GM12864 (cell line): ENCODE measurements at places on chromosomes 1 and 21.

GRCh38 chr1:196584696-196585095 is 23.5 kb downstream of the KCNT2 start:
- no peak for DNase-seq

GRCh38 chr1:108861566-108861965 is 4.7 kb upstream of the AKNAD1 start:
- no peak for DNase-seq

GRCh38 chr21:15276243-15276642 is 211.4 kb upstream of the NRIP1 start:
- no peak for DNase-seq

DNA sequence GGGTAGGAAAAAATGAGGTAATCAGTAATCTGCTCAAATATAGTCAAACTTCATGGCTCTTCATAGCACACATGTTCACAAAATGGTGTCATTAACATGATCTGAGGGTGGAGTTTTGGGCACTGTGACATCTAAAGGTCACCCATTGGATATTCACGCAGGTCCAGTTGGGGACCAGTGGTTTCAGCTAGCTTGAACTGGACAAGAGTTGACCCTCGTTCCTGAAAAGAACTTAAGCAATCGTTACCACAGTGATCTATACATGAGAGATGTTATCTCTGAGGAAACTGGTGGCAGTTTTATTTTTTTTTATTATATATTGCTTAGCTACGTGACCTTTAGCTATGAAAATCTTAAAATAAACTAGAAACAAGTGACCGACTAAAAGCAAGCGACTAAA is 3.0 kb upstream of the OR2C3 start:
- no peak for DNase-seq

DNA sequence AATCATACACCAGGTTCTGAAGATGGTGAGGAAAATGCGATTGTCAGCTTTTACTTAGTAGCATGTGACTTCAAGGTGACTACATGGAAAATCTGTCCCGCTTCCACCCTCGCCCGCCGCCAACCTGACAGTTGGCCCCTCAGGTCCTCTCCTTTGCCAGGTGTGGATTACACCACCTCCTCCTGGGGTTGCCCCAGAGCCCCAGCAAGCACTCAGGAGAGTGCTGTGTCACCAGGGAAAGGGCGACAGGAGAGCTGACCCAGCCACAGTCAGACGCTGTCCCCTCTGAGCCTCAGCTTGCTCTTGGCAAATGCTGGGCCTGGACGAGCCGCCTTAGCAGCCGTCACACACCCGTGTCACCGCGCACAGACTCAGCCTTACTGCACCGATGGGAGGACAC is 17.9 kb downstream of the PTTG1IP start:
- no peak for DNase-seq

GRCh38 chr1:207103892-207104373 is at the start of gene C4BPA:
Gene C4BPA, plus strand, starts transcription at chr1:207104233. Its CDS starts 8,793 bp downstream, at chr1:207113026.
- no peak for DNase-seq

DNA sequence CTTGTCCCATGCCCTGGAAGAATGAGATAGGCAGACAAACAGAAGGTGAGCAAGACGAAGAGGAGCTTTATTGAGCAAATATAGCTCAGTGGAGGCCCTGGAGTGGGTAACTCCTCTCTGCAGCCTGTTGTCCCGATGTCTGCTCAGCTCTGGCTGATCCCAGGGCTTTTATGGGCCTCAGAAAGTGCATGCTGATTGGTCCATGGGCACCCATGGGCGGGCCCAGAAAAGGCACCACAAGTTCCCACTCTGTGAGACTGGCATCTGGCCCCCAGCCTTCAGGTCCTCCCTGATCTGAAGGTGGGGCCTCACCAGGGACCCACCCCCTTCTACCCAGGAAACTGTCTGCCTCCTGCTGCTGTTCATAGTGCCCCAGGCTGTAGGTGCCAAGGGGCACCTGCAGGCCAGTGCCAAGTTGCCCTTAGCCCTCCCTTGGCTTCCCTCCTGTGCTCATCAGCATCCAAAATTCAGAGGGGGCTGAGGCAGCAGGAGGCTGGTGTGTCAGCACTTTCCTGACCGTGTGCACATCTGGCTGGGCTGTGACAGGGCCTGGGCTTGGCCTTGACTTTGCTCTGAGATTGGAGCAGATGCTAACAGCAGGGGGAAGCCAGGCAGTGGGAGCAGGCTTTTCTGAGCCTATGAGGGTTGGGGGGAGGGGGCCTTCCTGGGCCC is 35.4 kb downstream of the ACTL8 start:
- no peak for DNase-seq

DNA sequence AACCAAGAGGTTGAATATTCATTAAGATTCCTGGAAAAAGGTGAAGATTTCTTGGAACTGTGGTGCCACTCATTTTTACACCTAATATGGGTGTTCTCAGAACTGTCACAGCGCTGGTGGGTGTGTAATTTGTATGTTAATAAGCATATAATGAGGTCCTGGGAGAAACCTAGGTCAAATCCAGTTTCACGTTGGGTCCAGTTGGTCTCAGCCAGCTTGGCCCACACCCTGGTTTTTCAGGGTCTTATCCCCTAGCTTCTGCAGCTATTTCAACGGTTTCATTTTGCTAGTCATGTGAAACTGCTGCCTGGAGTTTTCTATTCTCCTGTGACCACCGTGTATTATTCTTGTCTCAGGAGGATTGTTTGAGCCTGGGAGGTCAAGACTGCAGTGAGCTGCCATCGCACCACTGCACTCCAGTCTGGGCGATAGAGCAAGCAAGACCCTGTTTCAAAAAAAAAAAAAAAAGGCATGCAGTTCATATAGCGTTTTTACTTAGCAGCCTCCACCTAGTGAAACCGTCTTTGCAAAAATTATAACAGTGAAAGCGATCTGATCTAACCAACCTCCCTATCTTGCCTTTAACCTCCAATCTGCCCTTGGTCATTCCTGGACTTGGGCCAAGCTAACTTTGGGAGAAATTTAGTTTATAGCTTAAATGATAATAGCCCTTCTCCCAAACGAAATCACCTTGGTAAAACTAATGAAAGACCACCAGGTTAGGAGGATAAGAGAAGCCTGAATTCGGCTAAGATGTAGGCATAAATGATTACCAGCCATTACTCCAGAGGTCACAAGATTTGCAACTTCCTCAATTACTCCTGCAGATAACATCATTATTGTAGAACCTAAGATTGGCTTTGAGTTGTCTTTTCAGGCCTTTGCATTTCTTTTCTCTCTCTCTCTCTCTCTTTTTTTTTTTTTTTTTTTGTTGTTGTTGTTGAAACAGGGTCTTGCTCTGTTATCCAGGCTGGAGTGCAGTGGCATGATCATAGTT is 44.0 kb downstream of the PTAFR start:
- no peak for DNase-seq

DNA sequence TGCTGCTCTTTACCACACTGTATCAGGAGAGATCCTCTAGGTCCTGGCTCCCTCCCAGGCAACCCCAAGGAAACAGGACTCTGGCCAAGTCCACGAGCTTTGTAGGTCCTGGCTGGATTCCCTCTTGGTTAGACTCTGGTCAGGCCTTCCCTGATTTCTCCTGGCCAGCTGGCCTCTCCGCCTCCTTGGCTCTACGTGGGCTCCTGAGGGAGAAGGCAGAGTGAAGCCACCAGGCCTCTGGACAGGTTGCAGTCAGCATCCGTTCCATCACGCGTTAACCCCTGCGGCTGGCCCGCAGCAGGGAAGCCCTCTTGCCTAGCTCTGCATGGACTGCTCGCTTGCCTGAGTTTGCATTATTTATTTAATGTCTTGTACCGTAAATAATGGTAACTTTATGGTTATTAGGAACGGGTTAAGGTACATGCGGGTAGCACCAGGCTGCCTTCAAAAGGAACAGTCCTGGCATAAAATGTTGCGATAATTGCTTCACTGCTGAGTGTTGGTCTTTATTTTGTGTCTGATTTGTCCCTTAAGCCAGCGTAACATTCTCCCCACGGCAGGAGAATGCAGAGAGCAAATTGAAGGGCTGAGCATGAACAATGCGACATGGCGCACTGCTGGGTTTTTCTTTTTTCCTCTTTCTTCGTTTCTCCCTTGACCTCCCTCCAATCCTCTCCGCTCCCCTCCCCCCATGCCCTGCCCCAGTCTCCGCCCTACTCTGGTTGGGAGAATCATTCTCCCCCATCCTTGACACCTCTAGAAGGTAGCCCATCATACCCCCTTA is 100.3 kb downstream of the RNF220 start:
- DNase-seq = no peak

DNA sequence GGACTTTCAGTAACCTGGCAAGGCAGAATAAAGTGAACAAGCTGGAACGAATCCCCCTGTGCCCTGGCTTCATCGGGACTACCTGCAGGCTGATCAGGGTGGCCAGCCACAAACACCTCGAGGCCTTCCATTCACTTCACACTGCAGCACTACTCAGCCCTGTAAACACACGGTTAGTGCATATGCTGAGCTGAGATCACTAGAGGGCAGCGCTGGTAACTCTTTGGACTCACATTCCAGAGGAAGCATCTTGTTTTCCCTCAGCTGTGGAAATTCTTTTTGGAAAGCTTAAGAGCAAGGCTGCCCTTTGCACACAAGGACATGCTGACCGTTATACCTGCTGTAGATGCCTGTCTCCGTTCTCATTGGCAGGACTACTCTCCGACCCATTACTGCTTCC is 32.1 kb downstream of the PCSK9 start:
- DNase-seq = no peak

- DNase-seq = no peak
Measured at GRCh38 chr1:81068726-81069125, 732.0 kb upstream of the ADGRL2 start.

DNA sequence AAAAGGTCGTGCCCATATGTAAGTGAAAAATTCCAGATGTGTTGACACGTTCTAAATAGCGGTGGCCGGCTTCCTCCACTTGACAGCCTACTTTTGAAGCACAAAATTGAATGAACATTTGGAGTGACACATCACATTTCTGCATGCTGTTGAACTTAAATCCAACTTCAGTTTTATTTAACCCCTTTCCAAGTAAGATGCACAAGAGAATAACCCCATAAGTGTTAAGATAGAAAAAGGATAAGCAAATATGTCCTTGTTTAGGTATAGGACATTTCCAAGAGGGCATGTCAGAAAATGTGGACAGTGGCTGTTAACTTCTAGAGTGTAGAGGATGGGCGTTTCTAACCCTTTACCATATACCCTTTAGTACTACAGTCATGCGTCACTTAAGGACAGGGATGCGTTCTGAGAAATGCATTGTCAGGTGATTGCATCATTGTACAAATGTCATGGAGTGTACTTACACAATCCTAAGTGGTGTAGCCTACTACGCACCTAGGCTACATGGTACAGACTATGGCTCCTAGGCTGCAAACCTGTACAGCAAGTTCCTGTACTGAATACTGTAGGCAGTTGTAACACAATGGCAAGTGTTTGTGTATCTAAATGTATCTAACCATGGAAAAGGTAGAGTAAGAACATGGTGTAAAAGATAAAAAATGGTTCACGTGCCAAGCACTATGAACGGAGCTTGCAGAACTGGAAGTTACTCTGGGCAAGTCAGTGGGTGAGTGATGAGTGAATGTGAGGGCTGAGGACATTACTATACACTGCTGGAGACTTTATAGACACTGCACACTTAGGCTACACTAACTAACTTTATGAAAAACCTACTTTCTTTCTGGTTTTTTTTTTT is 9.3 kb upstream of the FAM89A start:
- no peak for DNase-seq

GRCh38 chr1:41743366-41743765 is 175.4 kb downstream of the HIVEP3 start:
- no peak for DNase-seq

DNA sequence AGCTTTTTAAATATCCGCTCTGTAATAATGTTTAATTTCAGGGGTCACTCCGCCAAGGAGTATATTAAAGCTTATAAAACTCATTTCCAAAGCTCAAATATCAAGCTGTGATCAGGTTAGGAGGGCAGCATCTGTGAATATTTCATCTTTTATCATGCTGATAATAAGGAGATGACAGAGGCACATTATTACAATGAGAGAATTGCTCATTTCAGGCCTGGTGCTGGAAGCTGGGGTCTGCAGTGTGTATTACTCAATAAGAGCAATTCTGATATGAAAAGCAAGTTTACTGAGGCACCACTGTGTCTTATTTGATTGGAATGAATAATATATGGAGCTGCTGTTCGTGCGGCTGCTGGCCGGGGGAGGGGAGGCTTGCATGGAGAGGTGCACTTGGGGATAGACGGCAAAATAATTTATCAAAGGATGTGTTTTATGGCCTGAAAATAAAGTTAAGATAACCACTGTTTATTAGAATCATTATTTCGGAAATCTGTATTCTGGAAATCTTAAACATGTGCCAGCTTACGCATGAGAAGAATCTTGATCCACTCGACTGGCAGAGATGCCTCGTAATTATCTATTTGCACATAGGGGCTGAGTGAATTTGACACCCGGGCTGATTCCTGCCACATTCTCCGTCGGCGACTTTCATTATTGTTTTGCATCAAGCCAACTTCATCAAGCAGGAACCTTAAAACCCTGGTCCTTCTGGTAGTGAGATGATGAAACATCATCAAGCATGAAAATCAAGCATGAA is 173.2 kb downstream of the RRAGC start:
- DNase-seq = no peak

- DNase-seq = no peak
Measured at GRCh38 chr1:157304271-157304670, 166.1 kb upstream of the ETV3 start.

- DNase-seq = no peak
Measured at GRCh38 chr1:153248176-153248879, 11.2 kb upstream of the LORICRIN start.

- DNase-seq = no peak
Measured at GRCh38 chr1:67560580-67561255, 124.3 kb upstream of the GADD45A start.

GRCh38 chr21:28089599-28090441 is 902.9 kb downstream of the LTN1 start:
- no peak for DNase-seq

- DNase-seq = no peak
Measured at GRCh38 chr1:18128298-18128697, 20.7 kb downstream of the IGSF21 start.

GRCh38 chr1:157247005-157247763 is 109.0 kb upstream of the ETV3 start:
- no peak for DNase-seq

GRCh38 chr1:68024635-68025338 is 25.6 kb downstream of the DIRAS3 start:
- no peak for DNase-seq

DNA sequence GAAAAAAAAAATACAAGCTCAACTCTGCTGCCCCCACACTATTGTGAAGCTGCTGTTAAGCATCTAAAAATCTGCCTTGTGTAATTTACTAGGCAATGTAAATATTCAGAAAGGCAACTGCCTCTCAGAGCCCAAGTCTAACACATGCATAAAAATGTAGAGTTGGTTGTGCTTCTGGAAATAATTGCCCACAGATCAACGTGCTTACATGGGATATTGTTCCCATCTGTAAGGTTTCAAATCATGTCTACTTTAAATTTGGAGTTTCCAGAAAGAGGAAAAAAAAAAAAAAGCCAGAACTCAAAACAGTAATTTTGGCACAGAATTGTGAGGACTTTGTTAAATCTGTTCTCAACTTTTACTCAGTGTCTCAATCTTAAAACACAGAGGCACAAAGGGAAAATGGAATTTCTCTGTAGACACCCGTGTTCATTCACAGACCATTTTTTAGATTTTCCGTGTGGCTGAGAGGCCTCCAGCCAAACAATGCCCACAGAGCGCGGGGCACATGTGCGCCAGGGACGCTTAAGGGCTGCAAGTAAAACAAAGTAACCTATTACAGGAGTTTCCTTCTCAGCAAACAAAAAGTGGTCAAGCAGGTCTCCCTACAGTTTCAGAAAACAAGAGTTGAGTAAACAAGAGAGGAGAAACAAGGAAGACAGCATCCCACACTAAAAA is 115.5 kb downstream of the RERE start:
- no peak for DNase-seq

GRCh38 chr1:158203693-158204457 is 23.2 kb downstream of the CD1D start:
- DNase-seq = no peak
